ENCODE measurements at places on chromosomes 6 and 20.

- DNase-seq = no peak
Measured at GRCh38 chr20:48605364-48606171, 222.2 kb downstream of the PREX1 start.

GRCh38 chr20:19121463-19121862 lies 91.0 kb upstream of the SLC24A3 start:
- no peak for DNase-seq

DNA sequence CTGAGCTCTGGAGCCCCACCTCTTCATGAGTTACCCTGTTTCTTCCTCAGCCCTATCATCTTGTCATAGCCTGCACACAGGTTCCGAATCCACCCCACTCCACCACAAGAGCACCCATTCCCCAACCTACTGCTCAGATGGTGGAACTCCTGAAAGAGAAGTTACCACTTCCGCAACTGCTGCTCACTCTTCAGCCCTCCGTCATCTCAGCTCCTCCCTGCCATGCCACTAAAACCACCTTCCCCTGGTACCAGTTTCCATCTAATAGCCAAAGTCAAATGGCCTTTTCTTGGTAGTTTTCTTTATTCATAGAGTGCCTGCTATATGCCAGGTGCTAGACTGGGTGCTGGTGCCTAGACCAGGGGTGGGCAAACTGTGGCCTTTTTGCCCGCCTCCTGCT lies 3.9 kb downstream of the RAB22A start:
- no peak for DNase-seq

GRCh38 chr6:41578217-41579087 lies 32.3 kb downstream of the FOXP4 start:
- DNase-seq = peak; percentile 36

DNA sequence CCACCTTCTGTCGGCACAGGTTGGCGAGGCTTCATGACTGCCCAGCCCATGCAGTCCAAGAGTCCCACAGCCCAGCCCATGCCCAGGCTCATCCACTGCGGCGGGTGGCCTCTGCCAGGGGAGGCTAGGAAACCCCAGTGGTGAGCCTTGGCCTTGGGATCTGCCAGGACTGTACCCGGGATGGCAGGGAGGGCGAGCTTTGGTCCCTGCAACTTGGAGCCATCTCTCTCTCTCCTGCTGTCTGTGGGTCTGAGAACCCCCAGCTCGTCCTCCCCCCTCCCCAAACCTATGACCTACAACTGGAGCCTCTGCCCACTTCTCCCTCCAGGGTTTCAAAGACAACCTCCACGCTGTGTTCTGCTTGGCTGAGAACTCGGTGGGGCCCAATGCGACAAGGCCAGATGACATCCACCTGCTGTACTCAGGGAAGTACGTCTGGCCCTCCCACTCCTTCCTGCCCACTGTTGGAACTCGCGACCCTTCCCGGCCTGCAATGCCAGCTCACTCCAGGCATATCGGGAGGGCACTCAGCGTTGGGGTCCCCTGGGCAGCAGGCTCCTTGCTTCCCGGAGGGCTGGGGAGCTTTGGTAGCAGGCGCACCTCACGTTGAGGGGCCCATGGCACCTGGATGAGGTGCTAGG lies 19.7 kb downstream of the NPEPL1 start:
- DNase-seq = no peak

DNA sequence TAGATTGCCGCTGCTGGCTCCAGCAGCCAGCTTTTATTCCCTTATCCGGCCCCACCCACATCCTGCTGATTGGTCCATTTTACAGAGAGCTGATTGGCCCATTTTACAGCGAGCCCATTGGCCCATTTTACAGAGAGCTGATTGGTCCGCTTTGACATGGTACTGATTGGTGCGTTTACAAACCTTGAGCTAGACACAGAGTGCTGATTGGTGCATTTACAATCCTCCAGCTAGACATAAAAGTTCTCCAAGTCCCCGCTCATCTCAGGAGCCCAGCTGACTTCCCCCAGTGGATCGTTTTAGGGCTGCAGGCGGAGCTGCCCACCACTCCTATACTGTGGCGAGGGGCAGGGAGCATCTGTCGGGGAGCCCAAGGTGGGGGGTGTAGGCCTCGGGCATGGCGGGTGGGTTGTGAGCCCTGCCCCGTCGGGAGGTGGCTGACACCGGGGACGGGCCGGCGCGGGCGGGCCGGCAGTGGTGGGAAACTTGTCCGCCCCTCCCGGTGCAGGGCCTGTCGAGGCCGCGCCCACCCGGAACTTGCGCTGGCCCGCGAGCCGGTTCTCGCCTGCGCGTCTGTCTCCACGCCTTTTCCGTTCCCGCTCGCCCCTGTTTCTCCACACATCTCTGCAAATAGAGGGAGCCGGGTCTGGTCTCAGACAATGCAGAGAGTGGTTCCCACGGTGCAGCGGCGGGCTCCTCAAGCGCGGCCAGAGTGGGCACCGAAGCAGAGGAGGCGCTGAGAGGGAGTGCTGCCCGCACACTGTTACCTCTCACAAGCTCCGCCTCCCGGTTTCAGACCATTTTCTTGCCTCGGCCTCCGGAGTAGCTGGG lies 86.1 kb upstream of the STMND1 start:
- peak; percentile 24 for DNase-seq

DNA sequence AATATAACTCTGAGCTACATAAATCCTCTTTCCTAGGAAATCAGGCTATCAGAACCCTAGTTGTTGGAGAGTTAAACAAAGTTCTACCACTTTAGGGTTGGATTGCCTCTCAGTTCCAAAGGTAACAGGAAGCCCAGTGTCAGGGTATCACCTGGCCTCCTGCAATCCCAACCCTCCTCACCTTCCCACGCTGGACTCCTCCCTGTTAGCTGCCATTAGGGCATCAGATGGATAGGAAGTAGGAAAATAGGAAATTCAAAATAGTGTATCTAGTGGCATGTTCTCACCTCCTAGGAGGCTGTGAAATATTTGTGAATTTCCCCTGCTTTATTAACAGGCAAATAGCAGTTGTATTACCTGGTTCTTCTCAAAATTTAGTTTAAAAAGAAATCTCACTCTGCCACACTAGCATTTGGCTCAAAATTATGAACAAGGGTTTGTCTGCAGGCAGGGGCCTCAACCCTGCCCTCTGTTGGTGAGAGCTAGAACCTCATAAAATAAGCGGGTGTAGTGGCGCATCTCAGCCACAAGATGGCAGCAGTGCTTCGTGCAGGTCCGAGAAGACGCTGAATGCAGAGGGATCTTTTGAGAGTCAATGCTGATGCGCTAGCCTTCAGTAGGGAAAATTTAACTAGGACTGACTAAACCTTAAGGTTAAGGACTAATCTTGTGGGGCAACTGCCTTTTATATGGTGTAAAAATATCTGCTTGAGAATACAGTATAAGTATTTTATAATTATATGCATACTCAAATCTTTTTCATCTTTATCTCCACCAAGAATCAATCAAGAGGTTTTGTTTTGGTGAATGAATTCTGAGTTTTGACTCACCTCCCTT lies 209.8 kb upstream of the KCNQ5 start:
- DNase-seq = peak; percentile 66

- no peak for DNase-seq
Measured at GRCh38 chr6:105806486-105806920, 279.6 kb upstream of the PRDM1 start.

- peak; percentile 95 for DNase-seq
Measured at GRCh38 chr6:137811121-137811915, 55.7 kb upstream of the TNFAIP3 start.

DNA sequence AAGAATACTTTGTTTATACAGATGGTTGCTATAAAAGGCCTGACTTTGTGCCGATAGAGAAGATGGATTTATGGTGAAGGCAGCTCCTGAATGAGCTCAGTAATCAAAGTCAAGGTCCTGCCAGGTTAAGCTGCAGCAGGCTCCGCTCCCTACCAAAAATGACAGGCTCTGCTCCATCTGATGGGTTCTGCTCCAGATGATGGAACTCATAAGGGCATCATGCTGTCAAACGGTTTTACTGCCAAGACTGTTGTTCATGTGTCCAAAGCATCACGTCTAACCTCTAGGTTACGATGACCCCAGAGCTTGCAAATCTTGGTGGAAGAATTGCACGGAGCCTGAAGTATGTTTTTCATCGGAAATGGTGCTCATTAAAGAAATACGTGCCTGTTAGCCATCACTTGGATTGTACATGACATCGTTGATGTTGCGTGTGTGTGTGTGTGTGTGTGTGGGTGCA lies 19.2 kb upstream of the PTGIS start:
- no peak for DNase-seq

DNA sequence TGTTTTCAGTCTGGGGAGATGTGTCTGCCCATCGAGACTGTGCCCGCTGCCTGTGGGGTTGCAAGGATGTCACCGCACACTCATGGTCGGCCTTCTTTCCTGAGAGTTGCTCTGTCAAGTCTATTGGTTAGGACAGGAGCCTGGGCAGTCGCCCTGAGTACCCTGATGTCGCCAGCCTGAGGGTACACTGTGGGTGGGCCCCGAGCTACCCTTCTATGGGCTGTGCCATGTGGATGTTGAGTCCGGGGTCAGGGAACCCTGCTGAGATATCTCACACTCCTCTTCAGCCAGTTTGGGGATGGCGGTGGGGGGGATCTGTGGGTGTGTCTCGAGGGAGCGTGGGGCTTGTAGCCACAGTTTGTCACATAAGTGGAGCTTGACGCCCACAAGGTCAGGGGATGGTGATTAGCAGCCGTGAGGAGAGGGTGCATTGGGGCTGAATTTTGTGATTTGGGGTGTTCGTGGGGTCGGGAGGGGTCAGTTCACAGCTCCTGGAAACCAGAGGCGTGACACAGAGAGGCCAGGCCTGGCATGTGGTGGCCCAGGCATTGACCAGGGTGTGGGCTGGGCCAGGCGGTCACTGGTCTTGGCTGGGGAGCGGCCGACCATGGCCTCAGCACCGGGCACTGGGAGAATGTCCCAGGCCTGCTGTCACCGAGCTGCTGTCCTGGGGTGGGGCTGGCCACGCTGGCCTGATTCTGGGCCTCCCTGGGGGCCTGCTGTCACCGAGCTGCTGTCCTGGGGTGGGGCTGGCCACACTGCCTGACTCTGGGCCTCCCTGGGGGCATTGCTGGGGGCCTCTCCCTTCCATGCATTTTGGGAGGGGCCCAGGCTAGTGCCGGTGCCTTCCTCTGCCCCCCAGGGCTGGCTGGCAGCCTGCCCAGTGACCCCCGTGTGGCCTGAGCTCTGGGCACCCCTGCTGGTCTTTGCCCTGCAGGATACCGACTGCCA lies 1.6 kb upstream of the NPBWR2 start:
- DNase-seq = no peak

GRCh38 chr6:130513770-130514169 lies 148.0 kb downstream of the TMEM200A start:
- peak; percentile 83 for DNase-seq

GRCh38 chr6:13251242-13251641 lies 77.1 kb downstream of the TBC1D7 start:
- DNase-seq = no peak

- DNase-seq = peak; percentile 31
Measured at GRCh38 chr6:45387236-45387635, 9.5 kb upstream of the SUPT3H start.

DNA sequence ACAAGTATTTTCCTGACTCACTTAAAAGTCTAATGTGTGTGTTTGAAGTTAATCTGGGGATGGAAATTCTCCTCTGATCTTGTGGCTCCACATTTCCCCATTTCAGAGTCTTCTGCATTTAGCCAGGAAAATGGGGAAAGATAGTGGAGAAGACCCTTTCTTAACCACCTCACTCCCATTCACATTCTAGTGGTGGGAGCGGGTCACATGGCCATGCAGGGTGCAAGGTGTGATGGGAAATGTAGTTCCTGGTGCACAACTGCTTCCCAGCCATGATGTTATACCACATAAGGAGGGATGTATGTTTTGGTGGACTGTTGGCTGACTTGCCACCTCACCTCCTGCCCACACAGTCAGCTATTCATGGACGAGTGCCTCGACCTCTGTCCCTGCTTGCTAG lies 61.8 kb downstream of the BANF2 start:
- peak; percentile 9 for DNase-seq

DNA sequence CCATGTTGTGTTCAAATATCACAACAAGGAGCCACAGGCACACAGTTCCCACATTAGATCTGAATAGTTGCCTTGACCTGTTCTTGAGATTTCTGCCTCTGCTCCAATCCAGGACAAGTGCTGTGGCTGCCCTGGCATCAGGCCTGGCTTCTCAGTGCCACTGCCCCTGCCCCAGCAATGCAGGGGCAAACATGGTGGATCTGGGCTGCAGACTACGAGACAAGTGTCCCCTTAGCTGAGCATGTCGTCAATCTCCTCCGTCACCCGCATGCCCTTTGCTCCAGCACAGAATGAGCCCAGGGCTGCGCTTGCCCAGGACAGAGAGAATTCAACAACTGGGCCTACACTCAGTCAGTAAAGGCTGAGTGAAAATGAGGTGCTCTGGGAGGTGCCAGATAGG lies 201.6 kb downstream of the SYNDIG1 start:
- no peak for DNase-seq

DNA sequence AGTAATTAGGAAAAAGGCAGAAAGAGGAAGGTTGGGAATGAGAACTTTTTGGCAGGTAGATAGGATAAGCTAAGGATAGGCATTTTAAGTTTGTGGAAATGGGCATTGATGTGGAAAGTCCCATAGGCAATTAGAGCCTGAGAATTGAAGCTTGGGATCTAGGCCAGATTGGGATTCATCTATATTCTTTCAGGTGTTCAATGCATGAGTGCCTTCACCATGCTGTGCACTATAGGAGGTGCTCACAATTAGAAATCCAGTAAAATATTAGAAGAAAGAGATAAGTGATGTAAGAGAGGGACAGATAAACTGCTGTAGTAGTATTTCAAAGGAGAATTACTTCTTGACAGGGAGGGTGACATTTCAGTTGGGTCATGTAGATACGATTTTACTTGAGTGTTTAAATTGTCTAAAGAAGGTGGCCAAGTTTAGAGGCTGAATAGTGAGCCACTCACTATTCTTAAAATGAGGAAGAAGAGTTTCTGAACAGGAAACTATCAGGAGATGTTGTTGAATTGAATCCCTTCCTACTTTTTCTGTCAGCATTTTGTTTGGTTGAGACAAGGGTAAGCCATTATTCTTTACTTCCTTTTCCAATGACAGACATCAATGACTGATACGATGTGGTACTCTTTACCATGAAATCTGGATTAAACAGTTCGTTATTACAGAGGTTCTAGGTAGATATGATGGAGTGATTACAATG lies 31.0 kb upstream of the CTAGE9 start:
- no peak for DNase-seq

DNA sequence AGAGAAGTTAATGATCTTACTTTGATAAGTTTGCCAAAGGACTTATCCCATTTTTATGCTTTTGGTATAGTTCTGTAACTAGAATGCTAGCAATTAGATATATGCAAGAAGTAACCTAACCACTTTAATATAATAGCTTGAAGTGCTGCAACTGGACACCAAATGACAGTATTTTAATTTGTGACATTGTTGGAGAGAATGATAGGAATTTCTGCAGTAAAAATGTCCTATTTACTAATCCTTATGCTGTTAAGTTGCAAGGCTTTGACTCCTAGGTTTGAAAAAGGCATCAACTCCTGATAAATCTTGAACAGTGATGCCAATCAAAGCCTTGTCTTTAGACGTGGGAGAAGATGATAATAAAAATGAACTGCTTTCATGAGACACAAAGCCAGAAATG lies 726.0 kb upstream of the GJE1 start:
- no peak for DNase-seq

DNA sequence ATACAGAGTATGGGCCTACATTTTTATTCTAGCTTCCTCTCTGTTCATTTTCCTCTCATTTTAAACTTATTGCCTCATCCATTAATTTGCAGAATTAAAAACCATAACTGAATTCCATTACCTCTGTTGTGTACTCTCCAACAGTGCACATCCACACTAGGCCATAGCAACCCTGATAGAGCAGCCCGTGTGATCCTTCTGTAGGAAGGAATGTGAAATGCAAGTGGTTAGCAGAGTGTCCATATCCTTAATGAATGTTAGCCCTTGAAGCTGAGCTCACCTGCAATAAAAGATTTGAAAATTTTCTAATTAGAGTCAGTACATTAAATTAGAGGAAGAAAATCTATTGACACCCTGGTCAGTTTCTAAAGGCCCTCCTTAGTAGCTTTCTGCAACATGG lies 6.5 kb upstream of the GRIK2 start:
- no peak for DNase-seq
